ENCODE measurements at places on chromosomes 4 and X.
A peak's percentile ranks its signal among the peaks of the same experiment; 100 is the strongest.

GRCh38 chr4:88457307-88458103 is 586 bp downstream of the HERC5 start:
- DNase-seq: no peak

DNA sequence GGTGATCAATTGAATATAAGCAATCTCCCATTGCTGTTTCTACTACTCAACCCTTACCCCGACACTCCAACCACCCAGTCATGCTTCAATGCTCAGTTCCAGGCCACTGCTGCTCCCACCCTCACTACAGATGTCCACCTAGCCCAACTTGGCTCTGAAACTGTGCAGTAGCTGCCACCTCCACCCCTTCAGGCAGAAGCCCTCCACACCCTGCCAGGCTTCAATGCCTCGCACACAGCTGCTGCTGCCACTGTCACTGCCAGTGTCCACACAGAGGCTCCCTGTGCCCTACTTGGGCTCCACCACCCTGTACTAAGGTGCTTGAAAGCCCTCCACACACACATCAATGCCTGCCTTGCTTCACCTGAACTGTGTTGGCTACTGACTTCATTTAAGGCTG is 34.6 kb downstream of the LAMTOR3 start:
- no peak for DNase-seq

DNA sequence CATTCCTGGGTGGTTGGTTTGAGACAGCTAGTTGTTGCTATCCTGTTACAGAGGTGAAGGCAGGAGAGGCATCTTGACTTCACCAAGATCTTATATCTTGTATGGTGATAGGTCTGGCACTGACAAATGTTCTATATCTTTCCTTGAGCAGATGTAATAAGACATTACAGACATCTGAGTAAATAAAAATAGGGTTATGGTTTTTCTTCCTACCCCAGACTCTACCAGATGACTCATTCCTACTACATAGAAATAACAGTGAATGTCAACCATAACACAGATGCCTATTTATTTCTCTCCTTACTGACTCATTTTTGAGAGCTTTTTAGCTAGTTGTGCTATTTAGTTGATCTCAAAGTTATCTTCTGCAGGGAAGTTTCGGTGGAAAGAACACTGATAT is 21.9 kb downstream of the HNRNPH2 start:
- no peak for DNase-seq

GRCh38 chr4:78308517-78308916 is 243.1 kb upstream of the ANXA3 start:
- DNase-seq: no peak

DNA sequence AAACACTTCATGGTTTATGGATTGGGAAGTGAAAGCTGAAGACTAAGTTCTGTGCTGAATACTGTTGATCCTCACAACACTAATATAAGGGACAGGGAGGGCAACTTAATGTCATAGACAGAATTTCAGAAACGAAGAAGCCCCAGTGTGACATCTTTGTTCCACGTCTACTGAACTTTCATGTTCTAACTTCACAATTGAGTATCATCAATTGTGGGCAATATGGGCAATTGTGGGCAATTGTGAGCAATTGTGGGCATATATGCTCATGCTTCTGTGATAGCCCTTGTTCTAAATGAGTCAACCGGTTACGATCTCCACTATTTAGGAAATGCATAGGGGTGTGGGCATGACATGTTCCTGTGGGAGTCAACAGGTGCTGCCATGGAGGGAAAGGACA is 33.7 kb downstream of the CYBB start:
- DNase-seq: no peak

GRCh38 chrX:119729408-119730201 is 28.8 kb upstream of the SOWAHD start:
- DNase-seq: no peak

- DNase-seq: no peak
Observed at GRCh38 chr4:58560736-58561135, 1450.6 kb upstream of the IGFBP7 start.

- no peak for DNase-seq
Observed at GRCh38 chr4:65498606-65499005, 171.7 kb downstream of the EPHA5 start.

DNA sequence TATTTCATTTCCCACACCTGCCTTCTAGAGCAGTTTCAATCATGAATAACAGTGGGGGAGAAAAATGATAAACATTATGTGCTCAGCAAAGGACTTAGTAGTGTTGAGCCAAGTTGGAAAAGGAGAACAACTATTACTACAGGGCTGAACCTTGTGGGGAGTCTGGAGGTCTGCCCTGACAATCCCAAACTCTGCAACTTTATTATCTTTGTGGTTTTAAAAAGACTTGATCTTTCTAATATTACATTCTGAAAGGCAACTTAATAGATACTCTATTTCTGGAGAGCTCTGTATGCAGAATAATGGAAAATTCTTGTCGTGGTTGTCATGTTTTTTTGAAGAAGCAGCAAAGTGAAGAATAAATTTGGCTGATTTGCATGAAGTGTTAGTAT is 116.1 kb downstream of the SPCS3 start:
- no peak for DNase-seq

- no peak for DNase-seq
Observed at GRCh38 chrX:10904220-10904619, 206.9 kb upstream of the HCCS start.

DNA sequence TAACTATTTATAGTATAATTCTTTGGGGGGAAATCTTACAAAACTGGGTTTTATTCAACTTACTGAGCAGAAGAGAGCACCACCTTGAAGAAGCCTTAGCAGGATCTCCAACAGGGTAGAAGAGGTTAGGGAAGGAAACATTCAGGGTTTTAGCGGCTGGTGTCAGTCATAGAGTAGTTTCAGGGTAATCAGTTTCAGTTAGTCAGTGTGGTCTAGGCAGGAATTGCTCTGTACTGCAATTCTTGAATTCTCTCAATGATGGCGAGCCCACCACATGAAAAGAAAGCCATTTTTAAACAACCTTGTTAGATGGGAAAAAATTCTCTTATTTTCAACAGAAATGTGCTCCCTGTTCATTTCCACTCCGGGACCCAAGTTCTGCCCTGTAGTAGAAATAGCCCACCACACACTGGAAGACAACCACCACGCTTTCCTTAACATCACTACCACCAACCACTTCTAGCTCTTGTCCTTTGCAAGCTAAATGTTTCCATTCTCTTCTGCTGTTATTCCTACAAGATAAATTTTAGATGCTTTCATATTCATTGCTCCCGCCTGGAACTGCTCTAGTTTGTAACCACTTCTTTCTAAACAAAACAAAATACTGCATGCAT is 25.9 kb downstream of the COL25A1 start:
- no peak for DNase-seq

GRCh38 chr4:174120446-174121295 is 162.8 kb downstream of the FBXO8 start:
- peak; percentile 25 for DNase-seq

DNA sequence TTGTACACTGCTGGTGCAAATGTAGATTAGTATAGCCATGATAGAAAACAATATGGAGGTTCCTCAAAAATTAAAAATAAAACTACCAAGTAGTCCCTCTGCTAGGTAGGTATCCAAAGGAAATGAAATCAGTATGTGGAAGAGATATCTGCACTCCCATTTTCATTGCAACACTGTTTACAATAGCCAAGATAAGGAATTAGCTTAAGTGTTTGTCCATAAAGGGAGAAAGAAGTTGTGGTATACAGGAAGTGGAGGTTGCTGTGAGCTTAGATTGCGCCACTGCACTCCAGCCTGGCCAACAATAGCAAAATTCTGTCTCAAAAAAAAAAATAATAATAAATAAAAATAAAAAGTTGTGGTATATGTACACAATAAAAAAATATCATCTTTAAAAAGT is 325.0 kb upstream of the EMCN start:
- DNase-seq: no peak

DNA sequence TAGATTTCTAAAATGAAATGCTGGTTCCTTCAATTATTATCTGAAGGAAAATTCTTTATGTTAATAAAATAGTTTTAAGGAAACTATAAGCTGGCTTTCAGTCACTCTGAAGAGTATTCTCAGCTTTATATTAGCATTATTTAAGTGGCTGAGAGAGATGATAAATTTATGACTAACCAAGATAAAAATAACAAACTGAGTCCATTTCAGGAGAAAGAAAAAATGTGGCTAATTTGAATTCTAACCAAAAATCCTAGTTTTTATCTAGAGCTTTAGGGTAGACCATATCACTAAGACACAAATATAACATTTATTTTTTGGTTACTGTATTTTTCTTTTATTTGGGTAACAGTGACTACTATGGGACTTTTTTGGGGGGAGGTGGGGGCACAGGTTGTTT is 59.4 kb upstream of the NAP1L5 start:
- DNase-seq: no peak

DNA sequence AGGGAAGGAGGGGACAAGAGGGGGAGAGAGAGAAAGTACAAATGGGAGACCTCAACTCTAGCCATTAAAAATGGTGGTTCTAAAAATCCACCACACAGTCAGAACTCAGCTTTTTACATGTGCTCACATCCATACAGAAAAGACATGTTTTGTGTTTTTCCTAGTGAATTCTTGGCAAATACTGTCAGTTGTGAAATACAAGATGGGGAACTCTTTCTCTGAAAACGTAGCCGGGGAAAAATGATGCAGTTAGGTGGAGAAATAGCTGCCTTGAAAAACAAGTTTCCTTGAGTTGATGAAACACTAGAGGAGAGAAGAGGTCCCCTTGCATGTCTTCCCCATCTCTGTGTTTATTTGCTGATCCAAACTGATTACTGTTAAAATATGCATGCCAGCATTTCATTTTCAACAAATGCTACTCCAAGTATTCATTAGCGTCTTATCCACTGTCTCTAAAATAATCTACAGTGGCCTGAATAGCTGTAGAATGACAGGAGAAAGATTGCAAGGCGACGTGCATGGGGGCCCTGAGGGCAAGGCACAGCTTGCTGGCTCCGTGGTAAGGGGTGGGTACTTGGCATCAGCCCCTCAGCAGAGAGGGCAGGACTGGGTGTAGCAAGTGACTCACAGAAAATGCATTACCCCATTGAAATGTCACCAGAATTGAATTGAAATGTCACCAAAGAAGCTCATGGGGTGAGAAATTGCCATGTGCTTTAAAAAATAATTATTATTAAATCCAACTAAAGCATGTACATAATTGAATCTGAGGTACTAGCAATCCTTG is 48.1 kb upstream of the TBL1X start:
- DNase-seq: no peak

- DNase-seq: no peak
Observed at GRCh38 chr4:158450741-158451140, 70.9 kb upstream of the RXFP1 start.

- DNase-seq: no peak
Observed at GRCh38 chrX:114842181-114842580, 175.2 kb downstream of the IL13RA2 start.

DNA sequence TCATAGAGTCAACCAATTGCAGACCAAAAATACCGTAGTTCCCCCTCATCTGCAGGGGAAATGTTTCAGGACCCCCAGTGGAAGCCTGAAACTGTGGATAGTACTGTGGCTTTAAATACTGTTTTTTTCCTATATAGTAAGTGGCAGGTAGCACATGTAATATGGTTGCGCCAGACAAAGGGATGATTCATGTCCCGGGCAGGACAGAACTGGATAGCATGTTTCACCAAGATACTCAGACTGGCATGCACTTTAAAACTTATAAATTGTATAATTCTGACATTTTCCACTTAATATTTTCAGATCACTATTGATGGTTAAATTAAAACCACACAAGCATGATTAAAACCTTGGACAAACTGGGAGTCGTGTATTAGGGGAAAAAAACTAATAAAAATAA is 276.3 kb upstream of the AGA start:
- no peak for DNase-seq

DNA sequence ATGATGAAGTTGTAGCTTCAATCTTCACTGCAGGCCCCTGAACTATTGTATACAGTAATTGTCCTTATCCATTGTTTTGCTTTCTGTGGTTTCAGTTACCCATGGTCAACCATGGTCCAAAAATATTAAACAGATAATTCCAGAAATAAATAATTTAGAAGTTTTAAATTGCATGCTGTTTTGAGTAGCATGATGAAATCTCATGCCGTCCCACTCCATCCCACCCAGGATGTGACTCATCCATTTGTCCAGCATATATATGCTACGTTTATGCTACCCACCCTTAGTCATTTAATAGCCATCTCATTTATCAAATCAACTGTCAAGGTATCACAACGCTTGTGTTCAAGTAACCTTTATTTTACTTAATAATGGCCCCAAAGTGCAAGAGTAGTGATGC is 34.5 kb downstream of the IQCM start:
- no peak for DNase-seq

DNA sequence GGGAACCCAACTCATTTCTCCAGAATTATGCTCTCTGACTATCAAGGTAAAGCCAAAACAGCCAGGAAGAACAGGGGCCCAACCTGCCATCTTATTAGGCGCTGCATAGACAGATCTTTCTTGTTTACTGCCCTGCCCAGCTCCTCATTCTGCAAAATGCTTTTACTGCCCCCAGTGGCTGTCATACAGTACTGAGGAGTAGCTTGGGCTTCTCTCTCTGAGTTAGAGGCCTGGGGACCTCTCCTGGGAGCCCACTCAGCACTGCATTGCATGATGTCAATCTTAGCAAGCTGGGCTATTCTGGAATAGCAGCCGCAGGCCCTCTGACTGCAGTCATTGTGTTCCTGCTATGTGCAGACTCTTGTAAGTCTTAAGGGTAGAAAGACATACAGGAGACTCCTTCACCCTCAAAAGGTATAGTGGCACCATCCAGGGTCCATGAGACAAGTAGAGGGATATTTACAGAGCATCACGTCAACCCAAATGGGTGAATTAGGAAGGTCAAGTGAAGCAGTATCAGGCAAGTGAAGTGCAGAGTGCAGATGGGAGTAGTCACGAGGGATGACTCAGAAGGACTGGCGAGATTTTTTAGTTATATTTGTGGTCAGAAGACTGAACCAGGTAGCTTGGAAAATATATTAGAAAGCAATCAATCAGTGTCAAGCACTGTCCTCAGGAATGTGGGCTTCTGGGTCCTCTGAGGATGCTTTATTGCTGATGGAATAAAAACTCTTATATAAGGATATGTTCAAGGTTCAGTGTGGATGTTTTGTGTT is 294.1 kb upstream of the SFRP2 start:
- DNase-seq: peak; percentile 6

- no peak for DNase-seq
Observed at GRCh38 chr4:32140636-32141035, 1420.5 kb downstream of the PCDH7 start.

DNA sequence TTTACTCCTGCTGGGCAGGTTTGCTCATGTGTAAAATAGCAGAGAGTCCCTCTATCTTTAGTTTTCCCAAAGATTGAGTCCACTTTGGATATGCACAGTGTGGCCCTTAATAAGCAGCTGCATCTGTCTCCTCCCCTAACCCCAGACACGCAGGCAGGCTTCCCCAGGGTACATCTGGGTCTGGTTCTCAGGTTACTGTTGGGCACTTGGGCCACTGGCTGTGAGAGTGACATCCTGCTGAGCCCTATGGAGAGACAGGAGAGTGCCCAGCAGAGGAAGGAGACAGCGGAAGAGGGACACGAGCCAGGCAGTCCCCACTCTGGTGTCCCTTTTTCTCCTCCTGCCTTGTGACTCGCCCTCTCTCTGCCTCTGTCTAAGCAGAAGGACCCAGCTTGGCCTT is 16.0 kb downstream of the XK start:
- DNase-seq: no peak
